ENCODE measurements at places on chromosomes 6 and 20.

DNA sequence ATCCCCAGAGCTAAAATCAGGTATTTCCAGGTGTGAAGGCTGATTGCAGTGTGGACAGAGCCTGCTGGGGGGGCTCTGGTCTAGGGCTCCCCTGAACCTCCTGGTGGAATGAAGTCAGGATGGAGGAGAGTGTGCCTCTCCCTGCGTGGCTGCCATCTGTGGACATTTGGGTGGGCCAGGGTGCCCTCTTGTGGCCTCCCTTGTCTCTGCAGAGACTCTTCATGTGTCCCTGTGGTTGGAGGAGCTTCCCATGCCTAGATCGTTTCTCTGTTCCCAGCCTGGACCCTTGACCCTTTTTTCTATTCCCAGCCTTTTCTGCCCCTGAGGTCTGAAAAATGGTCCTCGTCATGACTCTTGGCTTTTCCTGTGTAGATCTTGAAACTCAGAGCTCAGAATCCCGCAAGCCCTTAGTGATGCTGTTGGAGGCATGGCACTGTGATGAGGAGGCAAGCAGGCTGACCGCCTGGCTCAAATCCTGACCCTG, 9.9 kb upstream of the PSMF1 start:
- DNase-seq = peak; percentile 45

DNA sequence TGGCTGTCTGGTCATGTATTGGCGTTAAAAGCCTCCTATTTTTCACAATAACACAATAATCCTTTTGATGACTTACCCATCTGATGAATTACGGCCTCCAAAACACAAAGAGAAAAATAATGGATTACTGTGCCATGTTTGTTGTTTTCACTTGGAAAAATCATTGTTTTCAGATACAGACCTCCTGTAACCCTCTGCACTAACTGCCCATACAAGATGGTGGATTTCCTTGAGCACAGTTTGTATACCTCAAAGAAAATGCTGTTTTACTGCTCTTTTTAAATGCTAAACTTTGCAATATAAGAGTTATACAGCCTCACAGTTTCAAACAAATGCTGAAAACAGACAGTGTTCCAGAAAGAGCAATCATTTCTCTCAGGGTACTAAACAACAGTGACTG, 61.0 kb downstream of the SMLR1 start:
- no peak for DNase-seq

- DNase-seq = no peak
Observed at GRCh38 chr20:33158637-33159385, 9.1 kb upstream of the BPIFA2 start.

DNA sequence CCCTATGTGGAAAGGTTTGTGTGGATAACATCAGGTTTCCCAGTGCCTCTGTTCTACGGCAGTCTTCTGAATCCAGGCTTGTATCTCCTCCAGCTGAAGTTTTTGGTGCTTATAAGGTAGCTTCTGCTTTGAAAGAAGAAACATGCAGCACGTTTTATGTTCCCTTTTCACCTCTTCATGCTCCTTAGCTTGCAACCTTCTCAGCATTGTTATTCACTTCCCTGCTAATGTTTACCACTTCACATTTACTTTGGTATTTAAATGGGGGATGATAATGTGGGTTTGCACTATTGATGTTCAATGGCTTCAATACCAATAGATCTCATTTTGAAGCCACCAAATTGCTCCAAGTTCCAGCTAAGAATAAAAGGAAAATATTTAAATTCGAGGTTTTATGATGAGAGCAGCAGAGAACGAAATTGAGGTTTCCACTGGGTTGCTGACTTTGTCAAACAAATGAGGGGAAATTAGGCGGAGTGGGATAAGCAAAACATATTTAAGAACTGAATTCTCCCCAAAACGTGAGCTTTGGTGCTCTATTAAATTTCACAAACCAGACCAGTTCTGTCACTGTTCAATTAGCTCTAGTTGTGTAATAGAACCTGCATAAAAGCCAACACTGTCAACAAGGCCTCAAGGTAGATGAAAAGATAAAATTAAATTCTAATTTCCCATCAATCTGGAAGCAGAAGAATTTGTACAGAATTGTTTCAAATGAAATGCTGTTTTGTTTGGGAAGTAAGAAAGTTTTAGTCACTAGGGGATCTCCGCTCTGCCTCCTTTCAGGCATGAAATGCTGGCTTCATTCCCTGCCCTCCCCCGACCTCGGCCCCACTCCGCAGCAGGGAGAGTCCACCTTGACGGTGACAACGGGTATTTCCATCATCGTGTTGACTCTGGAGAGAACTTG, 1.4 kb downstream of the IL22RA2 start:
- DNase-seq = no peak

GRCh38 chr6:146300521-146300920, 243.1 kb upstream of the RAB32 start:
- DNase-seq = no peak
